Left cardiac atrium (tissue), 4 donors: ENCODE measurements at places on chromosomes 11 and 22. TPM values are rescaled to one million over a fixed set of nuclear protein-coding genes. Genes with fewer than 3 reads are reported as not detected.

GRCh38 chr11:119533921-119534736 lies 111.2 kb upstream of the THY1 start:
- DNase-seq, result peak; percentile 76

SC5D gene
- 29.5 TPM for total RNA-seq

DNA sequence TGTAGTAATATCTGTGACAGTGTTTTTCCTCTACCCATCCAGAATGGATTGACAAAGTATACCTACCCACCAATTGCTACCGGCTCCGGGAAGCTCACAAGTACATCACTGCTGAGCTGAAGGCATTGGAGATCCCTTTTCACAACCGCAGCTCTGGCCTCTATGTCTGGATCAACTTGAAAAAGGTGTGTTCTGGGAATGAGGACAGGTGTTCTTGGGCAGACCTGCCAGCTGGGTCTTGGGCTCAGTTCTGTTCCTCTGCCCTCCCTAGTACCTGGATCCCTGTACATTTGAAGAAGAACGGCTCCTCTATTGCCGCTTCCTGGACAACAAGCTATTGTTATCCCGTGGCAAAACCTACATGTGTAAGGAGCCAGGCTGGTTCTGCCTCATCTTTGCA lies 7.8 kb upstream of the ACCS start:
- no peak for DNase-seq

GRCh38 chr11:121347813-121348212 lies 55.2 kb downstream of the SC5D start:
- no peak for DNase-seq

GTSE1 gene
- 0.24 TPM for total RNA-seq
